Upper lobe of left lung (tissue), 6 donors: ENCODE measurements at places on chromosomes 5 and 9.
A peak's percentile ranks its signal among the peaks of the same experiment; 100 is the strongest.

DNA sequence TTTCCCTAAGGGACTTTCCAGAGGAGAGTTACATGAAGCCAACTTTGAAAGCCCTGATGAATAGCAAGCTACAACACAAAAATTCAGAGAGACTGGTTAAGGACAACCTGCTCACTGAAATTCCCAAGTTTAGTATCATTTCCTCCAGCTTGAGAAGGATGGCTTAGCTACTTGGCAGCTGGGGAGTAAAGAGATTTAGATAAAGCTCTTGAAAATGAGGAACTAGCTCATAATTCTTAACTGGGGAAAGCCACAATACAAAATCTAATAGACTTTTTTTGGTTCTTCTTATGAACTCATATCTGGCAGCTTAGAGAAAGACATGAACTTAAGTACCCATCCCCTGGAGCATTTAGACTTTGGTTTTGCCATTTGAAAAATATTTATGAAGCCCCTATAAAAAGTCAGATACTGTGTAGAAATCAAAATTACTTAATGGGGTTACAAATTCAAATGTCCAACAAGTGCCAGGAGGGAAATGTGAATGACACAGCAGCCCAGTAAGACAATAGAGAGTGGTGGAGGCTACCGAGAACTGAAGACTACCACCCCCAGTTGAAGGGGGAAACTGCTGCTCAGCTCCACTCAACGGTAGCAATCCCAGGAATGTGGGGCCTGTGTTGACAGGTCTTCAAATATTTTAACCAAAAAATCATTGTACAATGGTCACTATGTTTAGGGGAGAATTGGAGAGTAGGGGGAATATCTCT is 79.4 kb upstream of the ADRB2 start:
- no peak for DNase-seq

GRCh38 chr9:4828761-4829160 is 36.0 kb downstream of the RCL1 start:
- no peak for DNase-seq

DNA sequence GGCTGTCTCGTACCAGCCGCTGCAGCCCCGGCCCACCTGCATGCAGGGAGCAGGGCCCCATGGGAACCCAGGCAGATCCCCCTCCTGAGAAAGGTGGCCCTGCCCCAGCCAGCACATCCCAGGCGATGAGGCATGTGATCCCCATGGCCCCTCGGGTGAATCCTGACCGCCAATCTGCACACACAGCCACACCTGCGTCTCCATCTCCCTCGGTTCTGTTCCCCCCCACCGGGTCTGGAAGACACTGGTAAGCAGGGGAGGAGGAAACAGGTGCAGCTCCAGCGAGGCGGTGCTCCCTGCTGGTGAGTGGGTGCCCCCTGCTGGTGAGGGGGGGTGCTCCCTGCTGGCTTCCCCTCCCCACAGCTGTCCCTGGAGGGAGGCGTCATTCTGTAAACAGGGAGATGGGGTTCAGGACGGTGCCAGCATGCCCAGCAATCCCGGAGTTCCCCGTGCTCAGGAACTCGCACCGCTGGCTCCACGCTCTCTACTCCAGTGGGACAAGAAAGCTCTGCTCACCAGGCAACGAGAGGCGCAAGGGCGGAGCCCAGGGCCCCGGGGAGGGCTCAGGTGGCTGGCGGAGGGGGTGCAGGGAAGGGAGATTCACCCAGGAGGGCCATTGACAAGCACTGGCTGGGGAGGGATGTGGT is 28.4 kb upstream of the SLC12A7 start:
- peak; percentile 82 for DNase-seq

GRCh38 chr5:104189909-104190308 is 627.3 kb upstream of the NUDT12 start:
- no peak for DNase-seq

DNA sequence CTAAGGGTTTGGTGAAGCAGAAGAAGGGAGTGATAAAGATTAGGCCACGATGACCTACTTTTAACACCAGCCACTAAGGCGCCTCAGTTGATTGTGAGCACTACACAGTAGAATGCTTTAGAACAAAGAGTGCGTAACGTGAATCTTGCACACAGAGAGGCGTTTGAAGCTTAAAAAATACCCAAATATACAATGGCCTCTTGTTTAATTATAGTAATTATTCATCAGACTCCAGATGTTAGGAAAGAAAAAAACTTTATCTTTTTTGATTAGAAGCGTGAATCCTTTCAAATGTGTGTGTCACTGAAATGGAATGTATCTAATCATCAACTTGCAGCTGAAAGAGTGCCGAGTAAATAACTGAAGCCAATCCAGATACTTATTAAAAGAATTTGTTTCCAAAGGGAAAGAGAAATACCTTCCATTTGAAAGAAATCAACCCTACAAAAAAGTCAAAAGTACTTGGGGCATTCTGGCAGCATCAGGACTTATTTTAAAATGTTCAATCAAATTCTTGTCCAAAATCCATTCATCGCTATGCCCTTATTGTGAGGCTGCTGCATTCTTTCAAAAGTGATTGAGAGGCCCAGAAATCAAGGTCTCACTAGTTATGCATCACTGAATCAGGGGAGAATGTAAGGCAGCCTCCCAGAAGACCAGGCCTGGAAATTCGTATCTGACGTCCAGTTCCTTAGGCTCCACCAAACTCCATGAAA is 337.5 kb downstream of the ZNF608 start:
- no peak for DNase-seq

- no peak for DNase-seq
Measured at GRCh38 chr5:91178461-91178860, 204.7 kb downstream of the ARRDC3 start.

- no peak for DNase-seq
Measured at GRCh38 chr9:36110434-36110833, 26.1 kb upstream of the GLIPR2 start.

- no peak for DNase-seq
Measured at GRCh38 chr5:90353254-90353653, 56.3 kb downstream of the CETN3 start.

DNA sequence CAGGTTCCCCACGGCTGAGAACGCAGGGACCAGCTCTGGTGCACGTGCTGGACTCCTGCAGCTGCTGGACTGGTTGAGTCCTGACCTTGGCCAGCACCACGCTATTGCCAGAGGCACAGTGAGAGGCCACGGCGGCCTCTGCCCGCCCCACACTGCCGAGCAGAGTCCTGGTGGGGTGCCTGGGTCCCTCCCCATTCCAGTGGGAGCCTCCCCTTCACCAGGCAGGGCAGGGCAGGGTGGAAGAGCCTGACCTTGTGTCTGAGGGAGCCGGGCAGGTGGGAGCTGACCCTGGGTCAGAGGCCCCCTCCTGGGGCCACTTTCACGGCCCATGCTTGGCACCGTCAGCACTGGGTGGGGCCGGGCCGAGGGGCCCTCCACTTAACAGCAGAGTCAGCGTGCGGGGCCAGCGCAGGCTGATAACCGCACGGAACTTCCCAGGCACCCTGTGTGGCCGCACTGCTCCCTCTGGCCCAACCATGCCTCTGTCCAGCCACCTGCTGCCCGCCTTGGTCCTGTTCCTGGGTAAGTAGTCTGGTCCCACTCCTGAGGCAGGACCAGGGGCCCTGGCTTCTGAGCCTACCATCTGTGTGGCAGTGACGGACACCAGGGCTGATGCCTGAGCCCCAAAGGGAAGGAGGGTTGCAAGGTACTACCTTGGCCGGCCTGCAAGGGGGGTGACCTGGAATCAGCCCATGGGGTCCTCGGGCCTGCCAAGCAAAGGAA is at the start of gene MAMDC4:
Gene MAMDC4, plus strand, starts transcription at position 406 of the 723 bp plus-strand sequence. Its CDS starts 71 bp downstream, at position 477.
- peak; percentile 82 for DNase-seq

DNA sequence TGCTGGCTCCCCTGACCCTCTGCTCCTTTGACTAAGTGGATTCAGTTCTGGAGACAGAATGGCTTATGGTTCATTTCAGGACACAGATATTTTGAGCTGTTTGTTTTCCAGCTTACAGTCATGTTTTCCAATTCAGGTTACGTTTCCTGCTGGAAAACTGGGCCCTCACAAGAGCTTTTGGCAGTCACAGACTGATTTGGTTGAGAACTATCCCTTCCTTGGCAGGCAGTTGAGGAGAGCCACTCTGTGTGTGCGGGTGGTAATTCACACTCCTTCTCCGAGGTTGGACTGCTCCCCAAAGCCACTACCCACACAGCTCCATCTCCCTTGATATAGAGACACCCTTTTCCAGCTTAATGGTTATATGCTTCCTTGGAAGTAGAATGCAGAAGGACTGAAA is 534.5 kb downstream of the TMEM38B start:
- DNase-seq: no peak

DNA sequence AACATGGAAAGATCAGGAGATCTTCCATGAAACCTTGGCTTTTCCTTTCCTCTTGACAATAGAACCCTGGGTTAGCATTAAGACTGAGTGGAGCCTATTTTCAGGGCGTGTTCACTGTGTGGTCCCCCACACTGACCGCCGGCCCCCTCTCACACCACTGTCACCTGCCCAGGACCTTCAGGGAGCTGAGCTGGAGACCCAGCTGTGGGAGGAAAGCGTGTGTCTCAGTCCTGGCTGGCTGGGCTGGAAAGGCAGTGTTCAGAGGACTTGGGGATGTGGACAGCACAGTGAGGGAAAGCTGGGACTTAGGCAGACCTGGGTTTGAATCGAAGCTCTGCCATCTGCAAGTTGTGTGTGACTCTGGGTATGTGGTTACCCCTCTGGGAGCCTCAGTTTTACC is 268.1 kb downstream of the NSG2 start:
- DNase-seq: no peak

DNA sequence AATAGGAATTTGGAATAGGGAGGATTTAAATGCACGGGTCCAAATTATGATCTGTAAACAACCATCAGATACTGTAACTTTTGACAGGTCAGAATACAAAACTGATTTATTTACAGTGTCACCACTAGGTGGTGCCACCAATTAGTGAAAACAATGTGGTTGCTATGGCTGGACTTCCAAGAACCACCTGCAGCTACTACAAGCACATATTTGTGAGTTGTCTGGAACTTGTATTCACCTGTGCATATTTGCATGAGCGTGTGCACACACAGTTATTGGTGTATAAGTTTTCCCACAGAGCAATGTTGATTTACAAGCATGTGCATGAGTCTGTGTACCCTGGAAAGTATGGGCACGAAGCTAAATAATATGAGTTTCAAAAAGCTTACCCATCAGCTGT is 3.0 kb upstream of the HRCT1 start:
- no peak for DNase-seq

GRCh38 chr5:94856257-94856800 is 237.9 kb downstream of the SLF1 start:
- DNase-seq: no peak

DNA sequence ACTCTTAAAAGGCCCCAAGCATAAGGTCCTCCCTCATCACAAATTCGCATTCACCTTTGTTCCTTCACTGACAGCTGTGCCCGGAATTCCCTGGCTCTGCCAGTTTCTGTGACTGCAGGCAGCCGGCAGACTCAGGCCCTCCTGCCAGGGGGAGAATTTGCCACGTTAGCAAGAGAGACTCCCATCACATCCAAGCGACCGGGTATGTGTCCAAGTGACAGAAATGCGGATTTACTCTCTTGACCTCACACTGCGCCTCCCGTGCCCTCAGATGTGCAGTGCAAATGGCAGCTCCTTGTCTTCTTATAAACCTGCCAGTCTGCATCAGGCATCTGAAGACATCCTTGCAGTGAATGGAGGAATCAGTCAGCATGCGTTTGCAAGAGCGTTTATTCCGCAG is 187.1 kb upstream of the WWC1 start:
- no peak for DNase-seq

GRCh38 chr5:32031089-32031488 is 143.0 kb downstream of the GOLPH3 start:
- DNase-seq: no peak

GRCh38 chr5:125976421-125977000 is 446.7 kb upstream of the GRAMD2B start:
- no peak for DNase-seq

GRCh38 chr5:81632679-81633078 is 118.2 kb downstream of the SSBP2 start:
- no peak for DNase-seq

DNA sequence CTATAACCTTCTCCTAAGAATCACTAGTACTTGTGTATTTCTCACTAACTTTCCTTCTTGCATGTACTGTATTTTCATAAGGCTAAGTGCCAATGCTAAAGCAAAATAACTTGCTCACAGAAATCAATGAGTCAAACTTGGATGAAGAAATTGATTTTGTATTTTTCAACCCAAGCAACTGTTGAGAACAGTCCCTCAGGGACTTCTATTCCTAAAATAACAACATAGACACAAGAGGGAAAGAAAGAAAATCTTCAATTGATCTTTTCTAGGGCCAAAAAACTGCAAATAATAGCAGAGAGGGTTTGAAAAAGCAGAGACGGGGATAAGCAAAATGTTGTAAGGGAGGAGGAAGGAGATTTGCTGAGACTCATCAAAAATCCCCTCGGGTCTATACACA is 69.8 kb downstream of the HABP4 start:
- no peak for DNase-seq

DNA sequence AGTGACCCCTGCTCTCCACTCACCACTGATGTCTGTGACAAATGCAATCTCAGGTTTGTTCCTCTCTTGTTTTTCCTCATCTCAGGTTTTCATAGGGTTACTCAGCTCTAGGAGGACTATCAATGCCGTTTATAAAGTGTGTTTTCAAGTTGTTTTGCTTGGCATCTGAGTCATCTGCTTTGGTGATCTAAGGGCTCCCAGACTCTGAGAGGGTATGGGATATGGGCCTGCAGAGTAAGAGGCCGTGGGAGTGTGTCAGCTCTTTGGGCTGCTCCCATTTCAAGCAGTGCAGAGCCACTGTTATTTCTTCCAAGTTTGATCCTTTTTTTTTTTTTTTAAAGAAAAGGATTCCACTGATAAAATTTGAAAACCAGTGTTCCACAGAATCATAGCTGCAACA is 46.3 kb downstream of the NNT start:
- DNase-seq: no peak

- DNase-seq: no peak
Measured at GRCh38 chr5:158478139-158478538, 619.2 kb upstream of the CLINT1 start.

GRCh38 chr5:35067985-35068384 is 20.2 kb upstream of the AGXT2 start:
- DNase-seq: no peak

DNA sequence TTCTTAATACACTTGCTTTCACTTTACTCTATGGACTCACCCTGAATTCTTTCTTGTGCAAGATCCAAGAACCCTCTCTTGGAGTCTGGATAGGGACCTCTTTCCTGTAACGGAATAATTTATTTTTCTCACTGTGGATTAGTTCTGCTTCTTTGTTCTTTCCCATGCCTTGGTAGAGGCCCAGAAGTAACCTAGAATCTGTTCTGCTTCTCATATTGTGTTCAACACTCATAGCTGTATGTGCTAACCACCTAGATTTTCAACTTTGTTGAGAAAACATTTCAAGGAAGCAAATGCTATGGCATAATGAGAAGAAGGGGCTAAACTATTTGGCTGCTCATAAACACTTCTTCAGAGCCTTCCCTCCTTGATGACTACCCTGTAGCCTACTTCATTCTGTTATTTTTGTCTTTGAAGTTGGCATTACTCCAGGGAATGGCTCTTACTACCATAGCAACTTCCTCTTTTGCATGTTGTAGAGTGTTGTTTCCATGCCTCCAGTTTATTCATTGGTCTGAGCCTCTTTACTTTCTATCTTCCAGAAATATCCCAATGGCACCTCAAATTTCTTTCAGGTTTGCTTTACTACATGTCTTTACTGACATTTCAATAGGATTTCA is 74.3 kb downstream of the KIAA0825 start:
- DNase-seq: no peak
